Activated naive CD8-positive, alpha-beta T cell treated with anti-CD3 and anti-CD28 coated beads, Interleukin-2, amount 10 ng/mL, durations not matched to agents 7 days and 5 days (primary cell): ENCODE measurements at places on chromosomes 16 and 17. TPM values are rescaled to one million over a fixed set of nuclear protein-coding genes. Genes with fewer than 3 reads are reported as not detected.

Gene AANAT
- total RNA-seq: not detected

Gene ITGAD
- 0.28 TPM for total RNA-seq

Gene ABCA8
- not detected for total RNA-seq

Gene CBX2
- 9.6 TPM for total RNA-seq

Gene SYCE1L
- total RNA-seq: 17.1 TPM
